ENCODE measurements at places on chromosomes 6 and 20.

- DNase-seq, result no peak
Observed at GRCh38 chr20:60233018-60233630, 274.9 kb downstream of the CDH26 start.

DNA sequence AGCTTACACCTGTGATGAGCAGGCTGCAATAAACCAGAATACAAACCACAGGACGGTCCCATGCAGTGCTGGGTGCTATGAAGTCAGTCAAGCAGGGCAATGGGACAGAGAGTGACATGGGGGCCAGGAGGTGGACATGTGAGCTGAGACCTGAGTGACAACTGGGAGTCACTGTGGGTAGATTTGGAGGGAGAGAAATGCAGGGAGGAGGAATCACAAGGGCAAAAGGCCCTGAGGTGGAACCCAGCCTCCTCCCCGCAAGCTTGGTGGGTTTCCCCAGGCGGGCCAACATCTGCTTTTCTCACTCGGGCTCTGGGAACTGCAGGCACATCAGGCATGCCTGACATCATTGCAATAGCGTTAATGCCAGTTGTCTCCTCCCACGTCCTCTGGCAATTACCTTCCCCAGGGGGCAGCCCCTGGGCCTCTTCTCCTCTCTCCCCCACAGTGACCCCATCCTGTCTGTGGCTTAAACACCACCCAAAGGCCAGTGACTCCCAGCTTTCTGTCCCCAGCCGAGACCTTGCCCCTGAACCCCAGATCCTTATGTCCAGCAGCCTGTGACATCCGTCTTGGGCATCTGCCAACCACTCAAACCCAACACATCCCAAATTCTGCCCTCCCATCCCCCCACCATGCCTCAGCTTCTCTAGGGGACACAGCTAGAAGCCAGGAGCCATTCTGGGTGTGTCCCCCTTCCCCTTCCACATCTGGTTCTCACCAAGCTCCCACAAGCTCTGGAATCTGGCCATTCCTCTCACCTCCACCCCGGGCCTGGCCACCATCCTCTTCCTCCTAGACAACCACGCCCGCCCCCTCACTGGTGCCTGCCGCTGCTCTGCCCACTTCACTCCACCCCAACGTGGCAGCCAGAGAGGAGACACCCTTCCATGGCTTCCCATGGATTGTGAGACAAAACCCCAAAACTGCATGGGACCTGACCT is 28.2 kb downstream of the PDRG1 start:
- DNase-seq, result no peak

DNA sequence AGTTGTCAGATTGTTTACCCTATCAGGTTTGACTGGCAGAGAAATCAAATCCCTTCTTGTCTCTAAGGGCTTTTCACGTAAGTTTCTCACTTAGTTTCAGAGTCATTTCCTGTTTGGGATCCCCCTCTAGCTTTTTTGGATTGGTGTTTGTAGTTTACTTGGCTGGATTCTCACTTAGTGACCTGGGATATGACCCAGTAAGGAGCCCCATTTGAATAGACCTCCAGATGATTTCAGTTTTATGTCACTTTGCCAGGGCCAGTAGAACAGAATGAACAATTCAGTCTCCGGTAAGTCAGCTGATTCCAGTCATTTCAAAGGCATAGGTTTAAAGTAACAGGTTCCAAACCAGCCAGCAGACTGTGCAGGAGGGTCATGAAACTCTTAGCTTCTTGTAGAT is 8.2 kb downstream of the FAM135A start:
- DNase-seq, result no peak

- DNase-seq, result no peak
Observed at GRCh38 chr6:18561037-18561750, 174.0 kb downstream of the RNF144B start.

GRCh38 chr6:30463651-30464618 is 25.4 kb upstream of the HLA-E start:
- DNase-seq, result no peak

Data from stimulated activated CD4-positive, alpha-beta T cell treated with anti-CD3 and anti-CD28 coated beads, TNF-alpha, amount 100 ng/mL, for 48 hours (primary cell).